ENCODE measurements at places on chromosomes 1 and 21.
A peak's percentile ranks its signal among the peaks of the same experiment; 100 is the strongest.

DNA sequence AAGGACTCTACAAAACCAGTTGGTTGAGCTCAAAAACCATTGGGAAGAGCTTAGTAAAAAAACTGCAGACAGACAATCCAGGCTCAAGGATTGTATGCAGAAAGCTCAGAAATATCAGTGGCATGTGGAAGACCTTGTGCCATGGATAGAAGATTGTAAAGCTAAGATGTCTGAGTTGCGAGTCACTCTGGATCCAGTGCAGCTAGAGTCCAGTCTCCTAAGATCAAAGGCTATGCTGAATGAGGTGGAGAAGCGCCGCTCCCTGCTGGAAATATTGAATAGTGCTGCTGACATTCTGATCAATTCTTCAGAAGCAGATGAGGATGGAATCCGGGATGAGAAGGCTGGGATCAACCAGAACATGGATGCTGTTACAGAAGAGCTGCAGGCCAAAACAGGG lies 104.0 kb upstream of the BMP8A start:
- DNase-seq, result peak; percentile 77

DNA sequence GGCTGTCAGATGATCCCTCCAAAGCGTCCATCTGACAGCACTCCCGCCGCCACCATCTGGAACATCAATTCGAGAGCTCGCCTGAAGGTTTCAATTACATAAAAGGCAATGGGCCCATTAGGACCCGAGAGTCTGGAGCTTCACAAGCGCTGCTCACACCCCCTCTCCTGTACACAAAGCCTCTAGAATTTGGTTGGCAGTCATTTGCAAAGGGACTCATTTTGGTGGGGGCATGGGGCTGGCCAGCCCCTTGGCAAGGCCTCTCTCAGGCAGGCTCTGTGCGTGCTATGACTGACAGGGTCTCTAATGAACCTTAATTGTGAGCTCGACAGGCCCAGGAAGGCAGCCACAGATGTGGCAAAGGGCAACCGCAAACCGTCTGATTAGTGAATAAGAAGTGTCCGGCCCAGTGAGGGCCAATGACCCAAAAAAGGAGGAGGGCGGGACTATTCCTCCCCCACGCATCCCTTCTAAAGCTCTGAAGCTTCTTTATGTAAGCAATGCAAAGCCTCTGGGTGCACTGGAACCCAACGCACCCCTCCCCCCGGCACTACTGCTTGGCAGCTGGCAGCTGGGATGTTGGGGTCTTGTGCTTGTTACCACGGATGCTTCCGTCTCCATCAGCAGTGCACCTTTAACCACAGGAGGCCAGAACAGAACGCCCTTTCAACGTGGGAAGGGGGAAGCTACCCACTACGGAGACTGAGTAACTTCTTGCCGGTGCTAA lies 79.4 kb downstream of the CAPZB start:
- no peak for DNase-seq

DNA sequence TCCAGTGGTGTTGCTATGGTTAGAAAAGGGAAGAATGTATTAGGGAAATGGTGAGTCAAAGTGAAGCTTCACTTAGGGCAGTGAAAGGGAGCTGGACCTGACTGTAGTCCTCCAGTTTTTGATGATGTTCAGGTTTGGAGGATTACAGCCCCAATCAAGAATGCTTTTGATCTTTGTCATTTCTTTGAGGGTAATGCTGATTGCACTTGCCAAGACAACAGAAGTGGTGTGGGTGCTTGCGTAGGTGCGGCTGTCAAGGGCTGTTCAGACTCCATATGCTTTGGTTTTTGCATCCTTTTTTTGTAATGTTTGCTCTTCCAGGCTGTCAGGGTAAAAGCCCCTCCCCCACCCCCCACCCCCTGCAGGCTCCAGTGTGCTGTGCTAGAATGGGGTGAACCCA lies 38.9 kb downstream of the HHAT start:
- DNase-seq, result no peak

GRCh38 chr1:153778824-153779519 lies 3.8 kb downstream of the SLC27A3 start:
- no peak for DNase-seq

- DNase-seq, result no peak
Observed at GRCh38 chr1:18205319-18205718, 97.7 kb downstream of the IGSF21 start.

DNA sequence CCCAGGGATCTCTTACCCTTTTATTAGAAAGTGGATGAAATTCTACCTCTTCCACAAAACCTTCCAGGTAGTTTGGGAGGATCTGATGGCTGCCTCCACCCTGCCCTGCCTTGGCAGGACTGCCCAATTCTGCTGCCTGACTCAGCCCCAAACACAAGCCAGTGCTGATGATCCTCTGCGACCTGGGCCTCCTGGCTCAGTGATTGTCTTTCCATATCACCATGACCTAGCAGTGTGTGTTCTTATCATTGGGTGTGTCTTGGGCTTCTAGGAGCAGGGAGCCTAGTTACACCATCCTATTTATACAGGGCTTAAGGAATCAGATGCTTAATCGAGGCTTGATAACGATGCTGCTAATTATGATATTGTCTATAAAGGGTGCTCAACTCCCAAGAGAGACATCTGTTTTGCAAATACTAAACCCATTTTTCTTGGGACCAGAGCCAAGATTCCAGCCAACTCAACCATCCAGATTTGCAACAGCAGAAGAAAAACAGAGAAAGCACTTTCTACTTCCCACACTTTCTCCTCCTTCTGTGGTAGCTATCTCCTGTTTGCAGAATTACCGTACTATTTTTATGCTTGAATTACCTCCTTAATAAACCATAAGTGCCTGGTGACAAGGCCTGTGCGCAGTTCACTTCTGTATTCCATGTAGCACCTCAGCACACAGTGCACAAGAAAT lies 36.5 kb upstream of the KIF21B start:
- no peak for DNase-seq

GRCh38 chr1:170853302-170853701 lies 82.0 kb upstream of the MROH9 start:
- no peak for DNase-seq

- no peak for DNase-seq
Observed at GRCh38 chr1:24871306-24871901, 58.7 kb downstream of the RUNX3 start.

DNA sequence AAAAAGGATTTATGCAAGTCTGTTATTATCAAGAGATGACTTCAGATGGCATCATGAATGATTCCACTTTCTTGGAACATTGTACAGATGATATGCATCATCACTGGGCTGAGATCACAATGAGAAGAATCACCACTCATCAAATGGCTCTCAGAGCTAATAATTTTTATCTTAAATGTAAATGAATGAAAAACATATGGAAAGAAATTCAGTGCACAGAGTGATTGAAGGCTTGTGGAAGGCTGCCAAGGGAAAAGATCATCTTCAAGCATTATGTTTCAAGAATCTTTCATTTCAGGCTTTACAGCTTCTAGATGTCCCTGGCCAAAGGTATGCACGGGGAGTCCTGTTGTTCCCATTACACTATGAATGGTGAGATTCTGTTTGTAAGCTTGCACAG lies 955.7 kb downstream of the TTLL7 start:
- no peak for DNase-seq
